Panc1 (cell line): ENCODE measurements at places on chromosomes 13 and 19. TPM values are rescaled to one million over a fixed set of nuclear protein-coding genes. Genes with fewer than 3 reads are reported as not detected.

Gene ZNF256
- total RNA-seq, result 10.1 TPM

Gene KLK3
- total RNA-seq, result not detected

Gene ZNF418
- 5.1 TPM for total RNA-seq

Gene SMG9
- total RNA-seq, result 49.9 TPM

- DNase-seq, result no peak
Observed at GRCh38 chr13:111846391-111847159, 220.4 kb upstream of the SOX1 start.

DNA sequence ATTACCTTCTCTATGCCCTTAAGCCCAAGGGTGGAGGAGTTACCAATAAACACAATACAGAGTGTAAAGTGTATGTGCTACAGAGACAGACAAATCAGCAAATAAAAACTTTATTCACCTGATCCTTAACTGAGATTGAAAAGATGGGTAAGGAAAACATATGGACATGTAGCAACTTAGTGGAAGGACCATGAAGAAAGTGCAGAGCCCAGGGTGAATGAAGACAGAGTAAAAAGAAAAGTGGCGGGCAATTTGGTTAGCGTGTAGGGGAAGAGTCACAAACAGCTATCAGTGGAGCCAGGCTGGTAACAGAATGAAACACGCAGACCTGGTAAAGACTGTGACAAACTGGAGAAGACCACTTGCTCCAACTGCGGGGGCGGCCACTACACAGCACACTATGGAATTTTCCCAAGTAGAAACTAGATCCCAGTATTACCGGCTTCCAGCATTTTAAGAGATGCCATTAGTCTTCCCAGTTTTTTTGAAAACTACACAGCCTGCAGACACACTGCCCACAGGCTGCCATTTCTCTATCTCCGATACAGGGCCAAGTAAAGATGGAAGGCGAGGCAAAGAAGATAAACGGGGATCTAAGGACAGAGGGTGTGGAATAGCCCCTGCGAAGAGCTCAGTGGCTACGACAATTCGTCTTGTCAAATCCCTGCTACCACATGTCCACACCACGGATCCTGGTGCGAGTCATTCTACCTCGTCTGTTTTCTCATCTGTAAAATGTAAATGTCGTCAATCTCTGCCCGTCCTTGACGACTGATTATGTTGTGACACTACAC is 1.2 kb downstream of the UQCRFS1 start:
- DNase-seq, result no peak

DNA sequence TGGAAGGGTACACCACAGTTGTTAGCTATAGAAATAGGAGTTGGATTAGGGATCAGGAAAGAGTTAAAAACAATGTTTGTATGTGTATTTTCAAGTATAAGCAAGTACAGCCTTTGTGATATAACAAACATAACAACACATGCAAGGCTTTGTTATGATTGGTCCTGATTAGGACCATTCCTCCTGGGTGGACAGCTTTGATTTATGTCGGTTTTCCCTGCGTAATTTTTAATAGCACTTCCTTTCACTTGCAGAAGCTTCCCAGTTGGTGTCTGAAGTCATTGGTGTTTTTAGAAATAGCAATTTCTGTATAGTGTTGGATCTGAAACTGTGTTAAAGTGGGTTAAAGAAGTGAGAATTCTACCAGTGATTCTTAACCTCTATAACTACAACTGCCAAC is 10.0 kb downstream of the FNDC3A start:
- no peak for DNase-seq

GRCh38 chr13:94305463-94305862 is 174.0 kb downstream of the DCT start:
- DNase-seq, result no peak

- no peak for DNase-seq
Observed at GRCh38 chr13:71718931-71719330, 148.1 kb downstream of the DACH1 start.
